ENCODE measurements at places on chromosomes 6 and 20.

DNA sequence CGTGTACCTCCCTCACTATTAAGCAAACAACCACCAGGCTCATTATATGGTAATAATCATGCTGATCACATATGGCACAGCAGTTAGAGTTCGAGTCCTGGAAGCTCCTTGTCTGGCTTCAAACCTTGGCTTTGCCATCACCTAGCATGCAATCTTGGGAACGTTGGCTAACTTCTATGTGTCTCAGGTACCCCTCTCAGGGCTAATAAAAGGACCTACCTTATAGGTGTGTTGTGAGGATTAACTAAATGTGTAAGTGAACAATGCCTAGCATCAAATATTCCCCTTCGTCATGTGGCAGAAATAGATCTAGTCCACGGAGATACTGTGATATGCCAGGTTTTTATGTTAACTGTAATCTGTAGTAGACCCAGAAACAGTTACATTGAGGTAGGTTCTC lies 10.4 kb downstream of the CYP24A1 start:
- no peak for DNase-seq

DNA sequence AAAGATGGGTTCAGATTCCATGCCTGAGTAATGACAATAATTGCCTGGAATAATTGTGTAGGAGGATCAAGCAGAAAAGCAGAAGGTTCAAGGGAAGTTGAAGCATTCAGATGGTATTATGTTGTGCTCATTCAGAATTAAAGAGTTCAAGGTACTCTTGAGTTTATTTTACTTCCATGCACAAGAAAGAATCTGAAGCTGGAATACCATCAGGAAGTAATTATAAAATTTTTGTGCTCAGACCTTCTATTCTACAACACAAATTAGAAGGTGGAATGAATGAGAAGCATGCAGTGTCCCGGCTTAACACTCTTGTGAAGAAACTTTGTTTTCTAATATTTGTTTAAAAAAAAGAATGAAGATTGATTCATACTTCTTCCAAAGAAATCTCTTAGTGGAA lies 139.4 kb upstream of the ENPP5 start:
- no peak for DNase-seq

DNA sequence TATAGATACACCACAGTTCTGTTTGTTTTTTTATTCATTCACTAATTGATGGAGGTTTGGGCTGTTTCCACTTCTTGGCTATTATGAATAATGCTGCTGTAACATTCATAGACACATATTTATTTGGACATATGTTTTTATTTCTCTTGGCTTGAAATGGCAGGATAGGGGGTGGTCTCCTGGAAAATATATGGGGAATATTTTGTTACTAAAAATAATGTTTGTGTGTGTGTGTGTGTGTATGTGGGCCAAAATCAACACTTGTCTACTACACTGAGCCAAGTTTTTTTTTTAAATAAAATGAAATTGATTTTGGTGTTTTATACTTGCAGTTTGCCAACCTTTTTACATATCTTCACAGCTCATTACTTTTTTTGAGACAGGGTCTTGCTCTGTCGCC lies 264.4 kb upstream of the SULF2 start:
- no peak for DNase-seq

DNA sequence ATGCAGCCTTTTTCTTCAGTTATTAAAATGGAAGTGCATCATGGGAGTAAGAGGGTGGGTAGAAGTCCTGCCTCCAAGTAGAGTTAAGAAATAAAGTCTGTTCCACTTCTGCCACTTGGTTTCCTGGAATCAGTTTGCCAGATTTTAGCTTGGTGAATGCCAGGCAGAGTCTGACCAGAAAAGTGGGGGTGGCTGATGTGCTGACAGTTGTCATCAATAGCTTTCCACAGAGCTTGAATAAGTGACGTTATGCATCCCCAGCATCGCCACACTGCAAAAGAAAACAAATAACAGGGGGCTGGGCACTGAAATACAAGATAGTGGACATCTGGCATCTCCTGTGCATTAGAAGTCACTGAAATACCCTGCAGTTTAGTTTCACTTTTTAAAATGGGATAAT lies 30.8 kb upstream of the CEP162 start:
- no peak for DNase-seq

Data from activated naive CD4-positive, alpha-beta T cell treated with anti-CD3 and anti-CD28 coated beads for 36 hours (primary cell).